ENCODE measurements at places on chromosomes 2 and 18.

- no peak for DNase-seq
Observed at GRCh38 chr2:131031431-131031841, 61.8 kb downstream of the FAM168B start.

GRCh38 chr2:239538357-239539052 is 137.7 kb upstream of the HDAC4 start:
- DNase-seq: no peak

DNA sequence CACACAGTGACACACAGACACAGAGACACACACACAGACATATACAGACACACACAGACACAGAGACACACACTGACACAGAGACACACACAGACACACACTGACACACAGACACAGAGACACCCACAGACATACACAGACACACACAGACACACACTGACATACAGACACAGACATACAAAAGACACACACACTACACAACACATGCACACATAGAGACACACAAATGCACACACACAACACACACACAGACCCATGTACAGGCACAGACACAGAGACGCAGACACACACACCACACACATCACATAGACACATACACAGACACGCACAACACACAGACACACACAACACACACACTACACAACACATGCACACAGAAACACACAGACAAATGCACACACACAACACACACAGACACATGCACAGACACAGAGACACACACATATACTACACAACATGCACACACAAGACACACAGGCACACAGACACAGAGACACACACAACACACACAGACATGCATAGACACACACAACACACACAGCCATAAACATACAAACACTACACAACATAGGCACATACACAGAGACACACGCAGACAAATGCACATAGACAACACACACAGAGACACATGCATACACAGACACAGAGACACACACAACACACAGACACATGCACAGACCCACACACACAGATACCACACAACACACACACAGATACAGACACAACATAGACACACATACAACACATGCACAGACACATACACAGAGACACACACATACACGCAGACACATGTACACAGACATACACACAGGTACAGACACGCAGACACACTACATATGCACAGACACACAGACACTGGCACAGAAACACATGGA is 120.5 kb downstream of the BCL2 start:
- DNase-seq: no peak

GRCh38 chr2:199364153-199364552 is 93.6 kb downstream of the SATB2 start:
- peak; percentile 13 for DNase-seq

- no peak for DNase-seq
Observed at GRCh38 chr2:164826293-164827243, 15.1 kb downstream of the COBLL1 start.

- DNase-seq: no peak
Observed at GRCh38 chr2:196513796-196514526, 125.6 kb upstream of the CCDC150 start.

- DNase-seq: no peak
Observed at GRCh38 chr2:200003444-200003843, 48.1 kb downstream of the MAIP1 start.

DNA sequence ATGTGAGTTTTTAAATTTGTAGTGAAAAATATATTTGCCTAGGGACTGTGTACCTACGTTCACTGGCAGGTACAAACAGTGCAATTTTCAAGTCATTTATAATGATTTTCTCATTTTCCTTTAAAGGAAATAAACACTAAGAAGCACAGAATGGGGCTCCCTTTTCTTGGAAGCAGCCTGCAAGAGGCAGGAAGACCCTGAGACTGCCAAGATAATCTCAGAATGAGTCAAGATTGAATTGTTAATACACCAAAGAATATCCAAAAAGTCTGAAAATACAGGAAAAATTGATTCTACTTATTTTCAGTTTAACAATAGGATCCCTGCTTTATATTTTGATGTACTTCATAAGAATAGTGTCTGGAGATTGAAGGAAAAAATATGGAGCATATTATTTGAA is 331.2 kb downstream of the CTNNA2 start:
- no peak for DNase-seq

GRCh38 chr2:240840435-240841060 is 20.5 kb upstream of the KIF1A start:
- DNase-seq: peak; percentile 25

- no peak for DNase-seq
Observed at GRCh38 chr18:42258301-42258965, 303.4 kb downstream of the PIK3C3 start.

DNA sequence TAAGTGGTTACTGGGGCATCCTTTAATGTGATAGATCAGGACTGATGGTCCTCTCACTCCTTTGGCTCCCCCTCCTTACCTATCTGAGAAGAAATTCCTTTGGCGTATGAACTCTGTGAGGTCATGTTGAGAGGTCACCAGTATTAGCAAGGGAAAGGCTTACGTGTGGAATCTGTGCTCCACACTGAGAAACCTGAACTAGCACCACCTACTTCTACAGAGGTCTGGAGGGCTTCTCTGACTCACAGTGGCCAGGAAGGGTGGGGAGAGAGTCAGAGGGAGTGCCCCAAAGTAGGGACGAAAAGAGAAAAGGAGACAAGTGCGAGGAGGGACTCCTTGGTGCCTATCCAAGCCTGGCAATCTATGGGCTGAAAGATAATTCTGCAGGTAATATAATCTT is 348.6 kb downstream of the TNS1 start:
- DNase-seq: no peak

DNA sequence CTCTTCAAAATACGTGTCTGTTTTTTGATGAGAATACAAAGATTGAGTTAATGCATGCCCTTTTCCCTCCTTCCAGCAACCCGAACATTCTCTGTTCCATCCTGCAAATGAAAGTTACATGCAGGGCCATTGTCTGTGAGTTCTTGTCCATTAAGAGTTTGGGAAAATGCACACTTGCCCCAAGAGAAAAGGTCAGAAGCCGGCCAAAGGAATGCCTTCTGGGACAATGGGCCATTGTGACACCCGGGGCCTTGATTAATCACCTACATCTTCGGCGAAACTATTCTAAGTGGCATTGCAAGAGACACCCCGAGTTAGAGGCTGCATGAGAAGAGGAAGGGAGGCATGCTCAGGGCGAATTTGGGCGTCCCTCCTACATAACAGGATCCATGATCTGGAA is 73.7 kb upstream of the COPS8 start:
- no peak for DNase-seq

DNA sequence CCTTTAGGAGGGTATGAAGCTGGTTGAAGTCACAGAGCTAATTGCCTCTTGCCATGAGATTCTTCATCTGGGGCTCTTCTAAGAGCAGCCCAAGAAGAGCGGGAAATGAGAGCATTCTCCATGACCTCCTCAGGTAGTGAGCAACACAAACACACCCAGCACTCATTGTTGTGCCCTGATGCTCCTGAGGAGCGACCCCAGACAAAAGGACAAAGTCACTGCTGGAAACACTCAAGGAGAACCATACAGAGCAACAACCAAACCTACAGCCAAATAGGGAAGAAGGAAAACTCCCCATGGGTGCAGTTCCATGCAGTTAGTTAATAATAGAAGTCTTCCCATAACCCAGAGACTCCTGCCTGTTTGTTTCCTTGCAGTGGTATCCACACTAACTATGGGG is 426.0 kb upstream of the CRIM1 start:
- no peak for DNase-seq

- no peak for DNase-seq
Observed at GRCh38 chr2:7595206-7595605, 678.0 kb downstream of the RNF144A start.

DNA sequence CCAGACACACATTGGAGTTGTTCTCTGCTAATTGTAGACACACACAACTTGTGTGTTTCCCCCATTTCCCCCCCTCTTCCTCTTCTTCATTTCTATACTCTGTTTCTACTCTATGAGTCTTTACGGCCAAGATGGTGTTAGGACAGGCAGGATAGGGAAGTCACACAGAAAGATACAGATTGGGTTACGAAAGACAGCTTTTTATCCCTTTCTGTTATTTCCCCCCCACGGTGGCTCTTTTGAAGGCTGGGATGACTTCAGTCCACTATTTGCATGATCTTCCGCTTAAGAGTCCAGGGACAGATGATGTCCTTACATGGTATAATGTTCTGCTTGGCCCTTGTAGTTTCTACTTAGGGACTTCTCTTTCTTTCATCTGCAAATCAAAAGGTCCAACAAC is 1.6 kb upstream of the EMILIN2 start:
- no peak for DNase-seq

DNA sequence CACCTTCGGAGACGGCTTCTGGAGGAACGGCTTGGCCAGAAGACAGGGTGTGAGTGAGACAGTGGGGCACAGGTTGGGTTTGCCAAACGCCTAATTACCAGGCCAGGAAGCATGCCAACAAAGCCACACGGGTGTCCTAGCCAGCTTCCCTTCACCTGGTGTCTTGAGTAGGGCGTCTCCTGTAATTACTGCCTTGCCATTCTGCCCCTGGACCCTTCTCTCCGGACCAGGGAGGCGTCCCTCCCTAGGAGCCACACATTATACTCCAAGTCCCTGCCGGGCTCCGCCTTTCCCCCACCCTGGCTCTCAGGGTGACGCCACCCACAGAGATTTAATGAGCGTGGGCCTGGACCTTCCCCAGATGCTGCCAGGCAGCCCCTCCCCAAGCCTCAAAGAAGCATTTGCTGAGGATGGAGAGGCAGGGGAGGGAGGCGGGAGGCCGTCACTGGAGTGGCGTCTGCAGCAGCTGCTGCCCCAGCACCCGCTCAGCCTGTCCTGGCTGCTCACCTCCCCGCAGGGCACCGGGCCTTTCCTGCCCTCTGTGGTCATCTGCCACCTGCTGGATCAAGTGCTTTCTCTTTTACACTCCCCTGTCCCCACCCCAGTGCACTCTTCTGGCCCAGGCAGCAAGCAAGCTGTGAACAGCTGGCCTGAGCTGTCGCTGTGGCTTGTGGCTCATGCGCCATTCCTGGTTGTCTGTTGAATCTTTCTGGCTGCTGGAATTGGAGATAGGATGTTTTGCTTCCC is 20.7 kb downstream of the FOSL2 start:
- peak; percentile 32 for DNase-seq

DNA sequence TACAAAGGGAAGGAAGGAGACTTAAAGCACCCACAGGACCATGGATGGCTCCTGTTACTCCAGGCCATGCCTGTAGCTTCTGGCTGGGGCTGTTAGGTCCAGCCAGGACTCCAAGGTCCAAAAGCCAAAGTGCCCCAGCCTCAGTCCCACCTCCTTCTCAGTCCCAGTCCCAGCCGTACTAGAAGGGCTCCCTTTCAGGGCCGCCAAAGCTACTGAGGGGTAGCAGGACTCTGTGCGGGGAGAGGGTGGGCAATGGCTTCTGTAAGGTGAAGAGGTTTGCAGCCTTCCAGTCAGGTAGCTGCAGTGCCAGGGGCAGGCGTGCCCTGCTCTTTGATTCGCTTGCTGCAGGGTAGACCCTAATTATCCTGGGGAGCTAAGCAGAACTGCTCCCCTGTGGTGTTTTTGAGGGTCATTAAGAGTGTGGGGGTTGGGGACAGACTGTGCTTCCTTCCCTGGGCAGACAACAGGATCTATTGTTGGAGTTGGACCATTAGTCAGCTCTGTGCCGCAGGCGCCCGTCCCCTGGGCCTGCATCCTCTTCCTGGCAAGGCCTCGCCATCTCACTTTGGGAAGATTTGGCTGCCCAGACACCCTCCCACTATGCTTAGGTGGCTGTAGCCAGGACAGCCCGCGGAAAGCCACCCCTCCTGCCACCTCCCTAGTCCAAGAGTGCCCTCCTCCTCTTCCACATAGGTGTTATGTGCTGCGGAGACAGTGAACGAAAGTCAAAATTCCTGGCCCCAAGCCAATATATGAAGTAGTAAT is 118.8 kb downstream of the ZBTB7C start:
- DNase-seq: peak; percentile 73

- DNase-seq: no peak
Observed at GRCh38 chr2:20526160-20526559, 79.3 kb downstream of the RHOB start.
